ENCODE measurements at places on chromosomes 3 and 15. TPM values are rescaled to one million over a fixed set of nuclear protein-coding genes. Genes with fewer than 3 reads are reported as not detected.
A peak's percentile ranks its signal among the peaks of the same experiment; 100 is the strongest.

- H3K4me1 ChIP-seq: no peaks in the 10 kb centered on the region
- H3K36me3 ChIP-seq: no peaks in the 10 kb centered on the region
- H3K27ac ChIP-seq: no peak overlapping the region
- H3K4me3 ChIP-seq: no peak overlapping the region
- no peaks in the 10 kb centered on the region for H3K27me3 ChIP-seq
- DNase-seq: no peak
Measured at GRCh38 chr3:155232605-155233004, 60.9 kb downstream of the STRIT1 start.

Gene SPESP1
- not detected for total RNA-seq

Gene MB21D2
- total RNA-seq: 4.9 TPM

DNA sequence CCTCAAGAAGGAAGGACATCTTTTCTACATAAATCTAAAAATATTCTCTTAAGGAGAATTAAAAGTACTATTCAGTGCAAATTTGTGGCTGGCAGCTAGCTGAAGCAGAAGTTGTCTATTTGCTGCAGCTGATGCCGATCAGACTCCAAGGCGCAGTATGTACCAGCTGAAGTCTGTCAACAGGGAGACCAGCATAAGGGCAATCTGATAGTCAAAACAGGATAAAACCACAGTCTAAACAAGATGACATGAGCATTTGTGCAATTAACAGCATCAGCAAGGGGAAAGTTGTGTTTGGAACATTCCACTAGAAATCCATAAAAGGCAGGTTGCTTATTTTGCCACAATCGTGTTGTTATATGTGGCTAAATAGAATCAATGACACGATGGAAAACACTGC is 198.2 kb upstream of the ROBO2 start:
- peaks cover 6% of the 10 kb centered on the region for H3K36me3 ChIP-seq
- H3K27ac ChIP-seq: no peak overlapping the region
- no peak overlapping the region for H3K4me3 ChIP-seq
- DNase-seq: no peak
- H3K27me3 ChIP-seq: no peaks in the 10 kb centered on the region

DNA sequence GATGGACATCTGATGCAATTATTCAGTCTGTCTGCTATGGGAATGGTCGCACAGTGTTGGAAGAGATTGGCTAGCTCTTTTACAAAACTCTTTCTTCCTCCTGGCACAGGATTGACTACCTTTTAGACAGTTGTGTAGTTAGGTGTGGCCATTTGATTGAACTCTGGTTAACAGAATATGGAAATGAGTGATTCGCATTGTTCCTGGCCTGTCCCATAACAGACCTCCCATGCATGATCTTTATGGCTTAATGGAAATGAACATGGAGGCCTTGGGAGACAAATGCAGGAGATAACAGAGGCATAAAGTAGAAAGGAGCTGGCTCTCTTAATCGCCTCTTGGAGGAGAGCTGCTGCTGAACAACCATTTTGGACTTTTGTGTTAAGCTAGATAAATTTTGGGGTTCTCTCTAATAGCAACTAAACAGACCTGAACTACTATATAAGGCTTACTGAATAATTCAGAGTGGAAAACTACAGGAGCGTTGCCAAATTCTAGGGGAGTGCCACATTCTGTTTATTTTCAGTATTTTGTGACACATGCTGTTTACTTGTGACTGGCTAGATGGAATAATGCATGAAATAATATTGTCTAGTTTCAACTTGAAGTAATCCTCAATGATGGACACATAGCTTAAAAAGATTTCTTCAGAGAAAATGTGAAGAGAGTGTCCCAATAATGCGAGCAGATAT is 357.7 kb upstream of the SGO1 start:
- no peaks in the 10 kb centered on the region for H3K27me3 ChIP-seq
- DNase-seq: no peak
- no peak overlapping the region for H3K27ac ChIP-seq
- H3K36me3 ChIP-seq: peaks cover 2% of the 10 kb centered on the region

GRCh38 chr3:183295211-183295610 is 42.2 kb downstream of the B3GNT5 start:
- H3K4me1 ChIP-seq: peaks cover 14% of the 10 kb centered on the region
- no peak for DNase-seq
- no peak overlapping the region for H3K27ac ChIP-seq
- peaks cover 10% of the 10 kb centered on the region for H3K36me3 ChIP-seq
- H3K4me3 ChIP-seq: no peak overlapping the region

GRCh38 chr3:150384296-150385212 is 23.5 kb upstream of the TSC22D2 start:
- peak; percentile 71 for DNase-seq
- peaks cover 18% of the 10 kb centered on the region for H3K4me1 ChIP-seq
- H3K36me3 ChIP-seq: no peaks in the 10 kb centered on the region
- peak overlapping the region; percentile 82 for H3K4me3 ChIP-seq

Gene CX3CR1
- total RNA-seq: not detected

GRCh38 chr15:67036775-67037555 is 28.4 kb upstream of the SMAD3 start:
- H3K27me3 ChIP-seq: peaks cover 6% of the 10 kb centered on the region
- H3K36me3 ChIP-seq: no peaks in the 10 kb centered on the region
- DNase-seq: no peak
- H3K27ac ChIP-seq: no peak overlapping the region
- H3K4me3 ChIP-seq: no peak overlapping the region
- peaks cover 16% of the 10 kb centered on the region for H3K4me1 ChIP-seq

- H3K27ac ChIP-seq: no peak overlapping the region
- no peak for DNase-seq
- no peaks in the 10 kb centered on the region for H3K27me3 ChIP-seq
Measured at GRCh38 chr3:2568156-2568555, 469.5 kb downstream of the CNTN4 start.

Gene MYO5C
- total RNA-seq: 7.7 TPM

Gene SAMD7
- total RNA-seq: not detected

DNA sequence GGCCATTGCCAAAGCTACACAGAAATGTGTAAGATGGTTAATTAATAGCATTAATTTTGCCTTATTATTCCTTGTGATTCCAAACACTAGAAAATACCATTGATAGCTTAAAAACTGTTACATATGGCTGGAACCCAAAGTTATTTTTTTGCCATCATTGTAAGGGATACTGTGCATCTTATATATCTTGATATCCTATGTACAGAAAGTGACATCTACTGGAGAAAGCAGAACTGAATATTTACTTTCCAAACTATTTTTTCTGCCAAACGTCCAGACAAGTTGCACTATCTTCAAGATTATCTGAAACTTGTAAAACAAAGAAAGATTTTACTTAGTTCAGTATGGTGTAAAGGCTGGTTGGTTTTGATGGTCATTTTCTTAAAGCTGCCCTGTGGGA is 33.3 kb upstream of the MEIS2 start:
- H3K27me3 ChIP-seq: peaks cover 23% of the 10 kb centered on the region
- H3K4me3 ChIP-seq: no peak overlapping the region
- no peak overlapping the region for H3K27ac ChIP-seq

Gene TMIE
- not detected for total RNA-seq

DNA sequence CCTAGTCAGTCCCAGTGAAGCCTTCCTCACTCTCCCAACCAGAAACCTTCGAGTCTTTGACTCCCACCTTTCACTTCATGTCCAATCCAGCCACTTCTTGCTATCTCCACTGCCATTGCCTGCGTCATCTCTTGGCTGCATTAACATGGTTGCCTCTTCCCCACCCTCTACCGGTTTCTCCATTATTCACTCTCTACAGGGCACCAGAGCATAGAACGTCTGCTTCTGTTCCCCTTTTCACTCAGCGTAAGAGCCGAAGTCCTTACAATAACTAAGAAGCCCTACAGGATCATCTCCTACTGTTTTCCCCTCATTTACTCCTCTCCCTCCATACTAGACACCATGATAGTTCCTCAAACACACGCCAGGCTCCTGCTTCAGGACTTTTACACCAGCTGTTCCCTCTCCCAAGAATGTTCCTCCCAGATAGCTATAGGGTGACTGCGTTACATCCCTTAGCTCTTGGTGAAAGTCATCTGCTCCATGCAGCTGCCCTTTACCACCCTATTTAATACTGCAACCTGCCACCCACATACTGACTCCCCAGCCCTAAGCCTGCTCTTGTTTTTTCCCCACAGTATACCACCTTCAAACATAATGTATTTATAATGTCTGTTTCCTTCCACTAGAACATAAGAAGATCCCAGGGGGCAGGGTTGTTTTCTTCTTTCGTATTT is 30.9 kb downstream of the RCN2 start:
- no peak overlapping the region for H3K4me3 ChIP-seq
- H3K36me3 ChIP-seq: no peaks in the 10 kb centered on the region
- no peak for DNase-seq
- H3K27me3 ChIP-seq: peaks cover 8% of the 10 kb centered on the region
- no peak overlapping the region for H3K27ac ChIP-seq

DNA sequence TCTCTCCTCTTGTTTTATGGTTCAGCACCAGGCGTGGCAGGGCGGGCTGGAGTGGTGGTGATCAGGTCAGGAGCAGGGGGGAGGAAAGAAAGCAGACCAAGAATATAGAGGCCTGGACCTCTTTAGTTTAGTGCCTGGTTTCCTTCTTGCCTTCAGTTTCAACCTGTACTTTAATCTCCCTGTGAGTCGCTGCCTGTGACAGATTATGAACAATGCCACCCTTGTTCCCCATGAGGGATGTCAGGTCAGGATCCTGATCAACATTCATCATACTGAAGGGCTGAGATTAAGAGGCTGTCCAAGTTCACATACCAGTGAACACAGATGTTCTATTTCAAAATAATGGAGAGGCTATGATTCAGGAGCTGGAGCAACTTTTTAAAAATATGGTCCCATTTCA is 11.4 kb downstream of the ENTPD3 start:
- H3K4me3 ChIP-seq: no peak overlapping the region
- no peaks in the 10 kb centered on the region for H3K27me3 ChIP-seq
- no peaks in the 10 kb centered on the region for H3K36me3 ChIP-seq
- no peak for DNase-seq

Gene RAB6B
- total RNA-seq: 15.5 TPM

- H3K4me1 ChIP-seq: peaks cover 8% of the 10 kb centered on the region
- H3K36me3 ChIP-seq: no peaks in the 10 kb centered on the region
- no peaks in the 10 kb centered on the region for H3K27me3 ChIP-seq
Measured at GRCh38 chr3:148756311-148756710, 58.6 kb downstream of the AGTR1 start.

DNA sequence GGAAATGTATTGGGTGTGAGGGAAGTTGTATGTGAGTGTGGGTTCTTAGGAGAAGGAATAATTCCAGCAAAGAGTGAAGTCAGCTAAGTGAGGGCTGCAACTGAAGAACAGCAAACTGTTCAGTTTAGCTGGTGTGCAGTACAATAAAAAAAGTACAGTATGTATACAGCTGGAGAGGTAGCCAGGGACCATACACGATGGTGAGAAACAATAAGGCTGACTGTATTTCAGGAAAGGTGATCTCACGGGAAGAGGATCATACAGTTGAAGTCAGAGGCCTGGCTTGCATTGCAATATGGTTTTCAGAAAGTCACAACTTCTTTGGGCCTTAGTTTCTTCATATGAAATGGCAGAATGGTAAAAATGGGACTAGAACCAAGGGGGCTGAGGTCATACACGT is 222.4 kb downstream of the NEK10 start:
- DNase-seq: no peak
- no peaks in the 10 kb centered on the region for H3K27me3 ChIP-seq
- peaks cover 3% of the 10 kb centered on the region for H3K36me3 ChIP-seq
- peak overlapping the region; percentile 76 for H3K27ac ChIP-seq

Gene EOMES
- not detected for total RNA-seq

Gene SUCNR1
- not detected for total RNA-seq

DNA sequence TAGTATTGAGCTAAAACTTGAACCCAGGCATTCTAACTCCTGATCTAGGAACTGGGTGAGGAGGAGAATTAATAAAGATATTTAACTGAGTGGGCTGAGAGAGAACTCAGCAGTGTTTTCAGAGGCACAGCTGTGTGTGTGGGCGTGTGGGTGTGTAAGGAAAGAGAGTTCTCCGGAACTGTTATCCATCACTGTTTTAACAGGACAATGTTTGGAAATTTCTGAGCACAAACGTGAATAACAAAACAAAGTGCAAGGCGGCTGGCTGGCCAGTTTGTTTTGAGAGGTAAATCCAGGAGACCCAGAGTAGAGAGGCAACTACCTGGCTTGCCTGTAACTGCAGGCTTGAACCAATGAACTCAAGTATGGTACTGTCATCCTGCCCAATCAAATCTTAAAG is 5.0 kb upstream of the PTPN9 start:
- no peak overlapping the region for H3K27ac ChIP-seq
- H3K27me3 ChIP-seq: no peaks in the 10 kb centered on the region
- peaks cover 13% of the 10 kb centered on the region for H3K4me1 ChIP-seq
- H3K36me3 ChIP-seq: peaks cover 6% of the 10 kb centered on the region
- H3K4me3 ChIP-seq: no peak overlapping the region

DNA sequence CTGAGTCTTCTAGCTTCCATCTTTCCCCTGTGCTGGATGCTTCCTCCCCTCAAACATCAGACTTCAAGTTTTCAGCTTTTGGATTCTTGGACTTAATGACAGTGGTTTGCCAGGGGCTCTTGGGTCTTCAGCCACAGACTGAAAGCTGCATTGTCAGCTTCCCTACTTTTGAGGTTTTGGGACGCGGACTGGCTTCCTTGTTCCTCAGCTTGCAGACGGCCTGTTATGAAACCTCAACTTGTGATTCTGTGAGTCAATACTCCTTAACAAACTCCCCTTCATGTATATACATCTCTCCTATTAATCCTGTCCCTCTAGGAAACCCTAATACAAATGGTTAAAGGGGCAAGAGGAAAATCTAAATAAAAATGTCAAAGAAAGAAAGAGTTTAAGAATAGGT is 100.1 kb downstream of the ABI3BP start:
- H3K36me3 ChIP-seq: no peaks in the 10 kb centered on the region
- DNase-seq: no peak
- H3K27ac ChIP-seq: no peak overlapping the region
- H3K27me3 ChIP-seq: no peaks in the 10 kb centered on the region
- no peak overlapping the region for H3K4me3 ChIP-seq

DNA sequence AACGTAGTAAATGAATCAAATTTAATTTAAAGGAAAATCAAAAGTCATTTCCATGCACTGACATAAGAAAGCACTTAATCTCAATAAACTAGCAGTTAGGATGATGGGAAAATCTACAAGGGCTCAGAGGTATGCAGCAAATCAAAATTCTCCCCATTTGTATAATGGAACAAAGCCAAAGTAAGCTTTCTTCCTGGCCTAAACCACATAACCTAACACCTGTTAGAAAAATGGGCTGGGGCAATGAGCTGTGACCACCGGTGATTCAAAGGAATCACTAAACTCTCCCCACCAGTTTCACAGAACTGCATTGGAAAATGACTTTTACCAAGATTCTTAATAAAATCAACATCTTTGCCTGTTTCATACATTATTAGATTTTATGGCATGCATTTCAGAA is 1024.3 kb downstream of the FHIT start:
- DNase-seq: no peak
- no peak overlapping the region for H3K4me3 ChIP-seq
- no peak overlapping the region for H3K27ac ChIP-seq
- H3K4me1 ChIP-seq: no peaks in the 10 kb centered on the region
- H3K36me3 ChIP-seq: no peaks in the 10 kb centered on the region

- H3K4me1 ChIP-seq: no peaks in the 10 kb centered on the region
- H3K27me3 ChIP-seq: no peaks in the 10 kb centered on the region
- DNase-seq: no peak
Measured at GRCh38 chr3:189334064-189334920, 162.5 kb downstream of the TPRG1 start.

GRCh38 chr3:12205171-12205570 is 46.5 kb upstream of the TIMP4 start:
- no peak for DNase-seq
- no peaks in the 10 kb centered on the region for H3K4me1 ChIP-seq
- H3K27me3 ChIP-seq: peaks cover 3% of the 10 kb centered on the region
- peaks cover 4% of the 10 kb centered on the region for H3K36me3 ChIP-seq
- H3K27ac ChIP-seq: no peak overlapping the region

GRCh38 chr3:135991621-135992020 is 26.1 kb downstream of the PPP2R3A start:
- no peaks in the 10 kb centered on the region for H3K27me3 ChIP-seq
- DNase-seq: no peak
- no peaks in the 10 kb centered on the region for H3K36me3 ChIP-seq
- no peaks in the 10 kb centered on the region for H3K4me1 ChIP-seq
- H3K27ac ChIP-seq: no peak overlapping the region
- no peak overlapping the region for H3K4me3 ChIP-seq
